ENCODE measurements at places on chromosomes 5 and 9.

DNA sequence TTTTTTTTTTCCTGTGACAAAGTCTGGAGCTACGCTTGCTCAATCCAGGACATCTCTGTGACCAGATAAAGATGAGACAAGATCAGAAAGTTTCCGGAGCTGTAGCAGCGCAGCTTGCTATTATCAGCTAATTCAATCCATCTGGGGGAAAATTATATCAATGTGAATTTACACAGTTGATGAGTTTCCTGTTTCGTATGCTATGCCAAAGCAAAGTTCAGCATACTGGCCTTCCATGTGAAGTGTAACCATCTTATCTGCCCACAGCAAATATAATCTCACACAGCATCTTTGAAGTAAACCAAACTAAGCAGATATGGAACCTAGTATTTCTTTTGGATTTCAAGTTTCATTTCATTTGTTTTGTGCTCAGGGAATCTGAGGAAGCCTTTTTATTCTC, 1767.7 kb downstream of the EFNA5 start:
- no peak for DNase-seq

DNA sequence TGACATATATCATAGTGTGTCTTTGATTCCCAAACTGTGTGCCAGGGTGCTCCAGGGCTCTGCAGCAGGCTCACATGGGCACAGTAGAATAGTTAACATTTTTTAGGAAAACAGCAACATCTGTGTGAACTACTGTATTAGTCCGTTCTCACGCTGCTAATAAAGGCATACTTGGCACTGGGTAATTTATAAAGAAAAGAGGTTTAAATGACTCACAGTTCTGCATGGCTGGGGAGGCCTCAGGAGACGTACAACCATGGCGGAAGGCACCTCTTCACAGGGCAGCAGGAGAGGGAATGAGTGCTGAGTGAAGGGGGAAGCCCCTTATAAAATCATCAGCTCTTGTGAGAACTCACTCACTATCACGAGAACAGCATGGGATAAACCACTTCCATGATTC, 82.7 kb downstream of the EGFLAM start:
- DNase-seq = no peak

- DNase-seq = no peak
Observed at GRCh38 chr9:79213417-79214125, 358.2 kb upstream of the TLE4 start.

GRCh38 chr9:72494051-72494450, 27.4 kb upstream of the TMC1 start:
- no peak for DNase-seq

DNA sequence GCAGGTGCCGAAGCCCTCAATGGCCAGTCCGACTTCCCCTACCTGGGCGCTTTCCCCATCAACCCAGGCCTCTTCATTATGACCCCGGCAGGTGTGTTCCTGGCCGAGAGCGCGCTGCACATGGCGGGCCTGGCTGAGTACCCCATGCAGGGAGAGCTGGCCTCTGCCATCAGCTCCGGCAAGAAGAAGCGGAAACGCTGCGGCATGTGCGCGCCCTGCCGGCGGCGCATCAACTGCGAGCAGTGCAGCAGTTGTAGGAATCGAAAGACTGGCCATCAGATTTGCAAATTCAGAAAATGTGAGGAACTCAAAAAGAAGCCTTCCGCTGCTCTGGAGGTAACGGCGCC, 32.9 kb downstream of the CXXC5 start:
- DNase-seq = no peak

- no peak for DNase-seq
Observed at GRCh38 chr5:66326276-66326675, 182.2 kb downstream of the SREK1 start.

DNA sequence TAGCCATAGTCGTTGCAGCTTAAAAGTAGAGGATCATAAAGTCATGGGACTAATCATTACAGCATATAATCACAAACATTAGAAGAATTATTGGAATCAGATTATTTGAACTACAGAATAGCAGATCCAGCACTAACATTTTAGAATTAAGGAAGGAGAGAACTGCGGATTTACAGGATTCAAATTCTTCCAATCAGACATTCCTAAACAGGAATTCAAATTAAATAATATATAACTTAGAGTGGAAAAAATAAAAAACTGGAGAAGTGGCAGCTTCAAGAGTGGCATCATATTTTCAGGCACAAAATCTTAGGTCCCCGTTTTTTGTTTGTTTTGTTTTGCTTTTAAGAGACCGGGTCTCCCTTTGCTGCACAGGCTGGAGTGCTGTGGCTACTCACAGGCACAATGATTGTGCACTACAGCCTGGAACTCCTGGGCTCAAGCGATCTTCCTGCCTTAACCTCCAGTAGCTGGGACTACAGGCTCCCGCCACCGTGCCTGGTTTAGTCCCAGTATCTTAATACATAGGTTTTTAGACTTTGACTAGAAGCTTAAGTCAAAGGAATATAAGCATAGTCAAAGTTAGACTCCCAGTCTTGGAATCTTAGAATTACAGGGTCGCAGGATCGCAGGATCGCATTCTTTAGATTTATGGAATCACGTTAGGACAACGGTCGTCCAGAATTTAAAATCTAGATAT, 2.1 kb upstream of the FOXE1 start:
- no peak for DNase-seq

DNA sequence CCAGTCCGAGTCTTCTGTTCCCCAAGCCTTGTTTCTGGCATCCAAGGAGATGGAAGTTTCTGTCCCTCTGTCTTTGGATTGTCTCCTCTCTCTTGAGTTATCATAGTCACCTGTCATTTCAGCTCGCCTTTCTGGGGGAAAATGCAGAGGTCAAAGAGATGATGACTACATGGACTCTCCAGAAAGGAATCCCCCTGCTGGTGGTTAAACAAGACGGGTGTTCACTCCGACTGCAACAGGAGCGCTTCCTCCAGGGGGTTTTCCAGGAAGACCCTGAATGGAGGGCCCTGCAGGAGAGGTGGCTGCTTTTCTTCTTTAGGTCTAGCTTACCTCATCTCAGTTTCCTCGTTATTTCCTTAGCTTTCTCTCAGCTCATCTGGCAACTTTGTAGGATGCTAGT, 25.1 kb downstream of the ERAP2 start:
- DNase-seq = no peak

DNA sequence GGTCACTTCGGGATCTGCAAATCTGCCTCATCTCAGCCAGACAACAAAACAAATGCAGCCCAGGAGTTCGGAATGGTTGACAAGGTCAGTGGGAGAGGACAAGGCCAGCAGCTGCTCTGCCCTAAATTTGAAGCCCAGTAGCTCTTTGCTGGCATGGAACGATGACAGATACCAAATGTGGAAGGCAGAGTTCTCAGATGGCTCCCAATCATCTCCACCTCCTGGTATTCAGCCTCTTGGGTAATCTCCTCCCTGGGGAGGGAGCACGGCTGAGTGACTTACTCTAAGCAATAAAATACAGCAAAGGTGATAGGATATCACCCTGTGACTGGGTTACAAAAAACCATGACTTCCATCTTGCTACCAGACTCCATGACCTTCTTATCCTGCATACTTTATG, 172.8 kb downstream of the ENTREP1 start:
- DNase-seq = no peak

Data from NCI-H2029 (cell line).